ENCODE measurements at places on chromosomes 7 and 10. TPM values are rescaled to one million over a fixed set of nuclear protein-coding genes. Genes with fewer than 3 reads are reported as not detected.

DNA sequence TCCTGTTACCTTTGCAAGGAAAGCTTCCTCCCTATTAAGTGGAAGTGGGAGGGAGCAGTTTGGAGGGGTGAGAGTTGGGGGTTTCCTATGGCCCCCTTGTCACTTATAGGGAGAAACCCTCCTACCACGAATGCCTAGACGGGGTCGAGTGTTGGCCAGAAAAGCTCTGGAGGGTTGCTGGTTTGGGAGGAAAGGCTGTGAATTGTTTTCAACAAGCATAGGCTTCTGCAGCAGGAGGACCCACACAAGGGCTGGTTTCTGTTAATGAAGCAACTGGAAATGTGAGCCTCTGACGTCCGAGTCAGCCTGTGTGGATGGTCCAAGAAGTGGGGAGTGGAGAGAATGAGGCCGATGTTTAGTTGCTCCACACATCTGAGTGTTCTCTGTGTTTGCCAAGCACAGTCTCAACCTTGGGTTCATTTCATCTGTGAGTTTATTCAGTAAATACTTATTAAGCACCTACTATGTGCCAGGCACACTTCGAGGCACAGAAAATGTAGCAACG is 37.3 kb upstream of the LEP start:
- DNase-seq = no peak

GRCh38 chr10:83142074-83142563 is 997.2 kb upstream of the GHITM start:
- no peak for DNase-seq

GRCh38 chr10:69504576-69505250 is 53.4 kb downstream of the TSPAN15 start:
- DNase-seq = no peak

- peak; percentile 68 for DNase-seq
Observed at GRCh38 chr10:29496341-29497162, 138.2 kb downstream of the SVIL start.

Gene RELN
- 0.02 TPM for total RNA-seq

- DNase-seq = no peak
Observed at GRCh38 chr10:104580321-104580720, 60.8 kb upstream of the SORCS3 start.

- no peak for DNase-seq
Observed at GRCh38 chr10:122499012-122499411, 37.7 kb downstream of the HTRA1 start.

Gene C7orf57
- 0.62 TPM for total RNA-seq

Gene ING3
- 19.7 TPM for total RNA-seq

DNA sequence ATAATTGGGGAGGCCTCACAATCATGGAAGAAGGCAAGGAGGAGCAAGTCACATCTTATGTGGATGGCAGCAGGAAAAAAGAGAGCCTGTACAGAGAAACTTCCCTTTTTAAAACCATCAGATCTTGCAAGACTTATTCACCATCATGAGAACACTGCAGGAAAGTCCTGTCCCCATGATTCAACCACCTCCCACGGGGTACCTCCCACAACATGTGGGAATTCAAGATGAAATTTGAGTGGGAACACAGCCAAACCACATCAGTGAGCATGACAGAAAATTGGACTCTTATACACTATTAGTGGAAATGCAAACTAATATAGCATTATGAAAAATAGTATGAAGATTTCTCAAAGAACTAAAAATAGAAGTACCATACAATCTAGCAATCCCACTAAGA is 271.2 kb downstream of the MAGI2 start:
- DNase-seq = no peak

GRCh38 chr10:115895166-115895565 is 377.8 kb downstream of the GFRA1 start:
- DNase-seq = no peak

DNA sequence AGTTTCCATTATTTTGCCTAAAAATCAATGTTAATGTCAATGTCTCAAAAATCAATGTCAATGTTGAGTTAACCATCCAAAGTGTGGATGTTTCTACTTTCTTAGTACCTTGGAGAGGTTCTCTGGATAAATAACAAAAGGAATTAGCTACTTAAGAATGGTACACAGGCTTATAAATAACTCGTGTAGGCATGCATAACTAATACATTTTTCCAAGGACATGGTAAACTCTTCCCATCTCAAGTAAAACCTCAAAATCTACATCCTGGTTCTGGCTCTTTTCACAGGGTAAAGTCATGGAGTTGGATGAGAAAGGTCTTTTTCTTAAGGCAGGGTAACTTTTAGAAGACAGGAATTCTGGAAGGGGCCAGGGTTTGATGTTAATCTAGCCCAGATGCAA is 59.9 kb downstream of the CAV1 start:
- DNase-seq = no peak

Data from A172 (cell line).